HFF-Myc (cell line): ENCODE measurements at places on chromosomes 6 and 20.

DNA sequence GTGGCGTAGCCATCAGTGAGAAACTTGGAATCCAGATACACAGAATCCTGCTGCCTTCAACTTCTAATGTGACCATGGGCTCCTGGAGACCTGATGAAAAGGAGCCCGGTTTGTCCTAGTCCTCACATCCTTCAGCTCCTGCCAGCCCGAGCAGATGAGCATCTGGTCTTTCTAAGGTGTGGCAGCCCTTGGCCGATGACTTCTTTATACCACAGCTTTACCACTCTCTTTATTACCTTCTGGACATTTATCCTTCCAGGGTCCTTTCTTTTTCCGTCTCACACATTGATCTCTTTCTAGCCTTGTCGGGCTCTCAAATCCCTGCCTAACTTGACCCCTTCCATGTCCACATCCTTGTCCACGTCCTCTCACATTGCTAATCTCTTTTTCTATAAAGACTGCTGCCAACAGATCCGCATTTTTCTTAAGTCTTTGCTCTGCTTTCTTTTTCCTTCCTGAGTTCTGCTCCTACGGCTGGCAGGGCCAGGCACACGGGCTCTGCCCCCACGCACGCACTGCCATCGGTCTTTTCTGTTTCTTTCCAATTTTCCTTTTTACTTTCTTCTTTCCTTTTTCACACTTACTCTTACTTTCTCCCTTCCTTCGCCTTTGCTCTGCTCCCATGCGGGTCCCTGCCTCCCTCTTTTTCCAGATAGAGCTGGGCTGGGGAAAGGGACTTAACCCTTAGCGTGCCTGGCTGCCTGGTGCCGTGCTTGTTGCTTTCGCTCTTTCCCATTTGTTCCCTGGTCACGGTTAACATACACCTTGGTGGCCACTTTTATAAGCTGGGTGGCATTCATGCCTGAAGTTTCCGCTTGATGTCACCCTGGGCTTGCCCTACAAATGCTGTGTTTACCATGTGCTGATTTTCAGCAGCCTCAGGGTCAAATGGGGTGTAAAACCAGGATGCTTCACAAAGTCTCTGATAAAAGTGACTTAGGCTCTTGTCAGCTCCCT is 9.4 kb upstream of the GMPR start:
- DNase-seq = no peak

GRCh38 chr6:10434235-10434634 is 19.4 kb upstream of the TFAP2A start:
- DNase-seq = no peak

GRCh38 chr6:84508981-84509380 is 255.4 kb downstream of the TBX18 start:
- no peak for DNase-seq

- no peak for DNase-seq
Measured at GRCh38 chr6:3843379-3844096, 5.6 kb upstream of the FAM50B start.

- DNase-seq = peak; percentile 50
Measured at GRCh38 chr6:137873273-137873762, 6.3 kb downstream of the TNFAIP3 start.

GRCh38 chr20:7818477-7818876 is 121.8 kb downstream of the HAO1 start:
- DNase-seq = no peak

- no peak for DNase-seq
Measured at GRCh38 chr20:31721408-31722256, 1.0 kb downstream of the BCL2L1 start.

GRCh38 chr6:151310852-151311767 is 71.3 kb downstream of the AKAP12 start:
- DNase-seq = no peak

DNA sequence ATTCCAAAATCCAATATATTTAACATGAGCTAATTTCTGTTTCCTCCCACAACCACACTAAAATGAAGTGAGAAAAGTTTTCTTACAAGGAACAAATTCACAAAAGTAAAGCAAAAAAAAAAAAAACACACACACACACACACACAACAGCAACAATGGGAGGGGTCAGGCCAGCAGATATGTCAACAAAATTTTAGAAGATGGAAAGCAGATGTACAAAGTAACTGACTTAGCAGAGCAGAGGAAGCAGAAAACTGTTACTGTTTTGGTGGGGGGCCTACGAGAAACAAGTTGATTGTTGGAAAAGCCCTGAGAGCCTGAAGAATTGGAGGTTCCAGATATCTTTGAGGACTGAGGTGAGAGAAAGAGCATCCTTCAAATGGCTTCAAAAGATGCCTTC is 11.7 kb downstream of the EPB41L2 start:
- DNase-seq = no peak

DNA sequence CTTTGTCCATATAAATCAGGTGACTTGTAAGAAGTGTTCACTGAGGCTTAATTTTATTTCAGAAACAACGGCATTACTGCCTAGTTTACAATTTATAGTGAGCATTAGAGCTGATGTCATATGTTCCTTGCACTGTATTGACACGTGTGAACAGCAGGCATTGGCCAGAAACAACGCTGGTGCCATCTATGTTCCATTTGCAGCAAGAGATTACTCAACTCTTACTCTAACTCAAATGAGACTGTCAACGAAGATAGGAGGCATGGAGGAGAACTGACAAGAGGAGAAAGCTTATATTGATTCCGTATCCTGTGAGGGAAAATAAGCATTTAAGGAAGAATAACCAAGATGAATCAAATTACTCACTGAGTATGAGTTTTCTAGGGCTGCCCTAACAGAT is 48.4 kb downstream of the MTFR2 start:
- DNase-seq = no peak

DNA sequence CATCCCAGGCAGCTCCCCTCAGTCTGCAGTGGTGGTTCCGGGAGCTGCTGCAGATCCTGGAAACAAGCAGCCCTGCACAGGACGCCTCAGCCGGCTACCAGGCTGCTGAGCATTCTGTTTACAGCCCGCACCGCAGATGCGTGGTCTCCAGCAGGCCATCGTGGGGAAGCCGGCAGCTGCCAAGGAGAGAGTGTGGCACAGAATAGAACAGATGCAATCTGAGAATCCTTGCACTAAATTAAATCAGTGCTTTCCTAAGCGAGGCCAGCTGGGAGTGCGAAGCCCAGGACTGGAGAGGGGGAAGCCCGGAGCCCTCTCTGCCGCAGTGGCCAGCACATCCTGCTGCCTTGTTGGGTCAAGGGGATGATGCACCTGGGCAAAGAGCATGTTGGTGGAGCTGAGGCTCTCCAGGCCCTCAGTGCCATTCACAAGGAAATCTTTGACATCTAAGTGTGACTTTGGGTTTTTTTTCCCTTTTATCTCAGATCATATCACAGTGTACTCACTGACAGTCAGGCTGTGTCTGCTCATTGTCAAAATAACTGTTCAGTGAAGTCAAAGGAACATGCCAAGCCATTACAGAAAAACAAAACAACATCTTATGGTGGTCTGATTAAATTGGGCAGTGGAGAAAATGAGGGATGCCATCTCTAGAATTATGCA is 118.1 kb downstream of the SYNDIG1 start:
- DNase-seq = no peak

DNA sequence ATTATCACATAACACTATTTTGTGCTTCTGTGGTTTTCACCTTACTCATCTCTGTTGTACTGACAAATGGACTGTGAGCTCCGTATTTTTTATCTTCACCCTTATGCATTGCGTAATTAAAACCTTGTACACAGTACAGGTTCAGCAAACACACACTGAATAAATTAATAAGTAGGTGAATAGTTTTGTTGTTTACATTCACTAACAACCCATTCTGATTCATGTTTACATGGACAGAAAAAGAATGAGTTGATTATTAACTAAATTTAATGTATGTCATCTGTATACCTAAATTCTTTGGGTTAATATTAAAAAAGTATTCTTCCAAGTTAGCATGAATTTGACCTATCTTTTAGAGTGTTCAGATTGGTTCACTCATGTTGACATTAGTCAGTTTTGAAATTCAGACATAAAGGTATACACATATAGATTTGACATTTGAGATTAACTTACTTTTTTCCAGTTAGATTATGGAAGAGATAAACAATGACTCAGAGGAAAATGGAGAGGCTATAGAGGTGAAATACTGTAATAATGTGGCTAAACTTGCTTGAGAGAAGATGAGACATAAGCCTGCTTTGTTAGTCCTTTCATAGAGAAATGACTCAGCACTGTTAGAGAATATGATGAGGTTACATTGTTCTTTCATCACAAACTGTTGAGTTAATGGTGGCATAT is 541.7 kb upstream of the FLRT3 start:
- peak; percentile 39 for DNase-seq

DNA sequence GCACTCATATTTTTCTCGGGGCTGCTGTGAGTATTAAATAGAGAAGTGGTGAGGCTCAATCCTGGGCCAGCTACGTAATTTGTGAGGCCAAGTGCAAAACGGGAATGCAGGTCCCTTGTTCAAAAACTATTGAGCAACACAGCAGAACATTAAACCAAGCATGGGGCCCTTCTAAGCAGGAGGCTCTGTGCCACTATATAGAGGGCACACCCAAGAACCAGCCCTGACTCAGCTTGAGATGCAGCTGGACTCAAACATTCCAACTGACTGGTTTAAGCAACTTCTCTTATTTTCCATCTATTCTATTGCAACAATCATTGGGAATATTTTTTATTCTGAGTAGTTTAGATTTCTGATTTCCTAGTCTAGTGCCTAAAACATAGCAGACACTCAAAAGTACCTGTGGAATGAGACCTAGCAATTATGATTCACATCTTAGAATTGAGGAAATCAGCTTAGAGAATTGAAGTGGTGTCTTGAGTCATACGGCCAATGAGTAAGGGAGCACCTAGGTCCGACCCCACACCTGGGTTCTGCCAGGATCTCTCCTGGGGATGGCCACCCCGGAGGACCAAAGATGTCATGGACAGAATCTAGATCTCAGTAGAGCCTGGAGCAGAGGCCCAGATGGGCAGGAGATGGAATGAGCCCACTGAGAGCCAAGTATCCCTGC is 1.3 kb downstream of the SIRPB2 start:
- DNase-seq = no peak

DNA sequence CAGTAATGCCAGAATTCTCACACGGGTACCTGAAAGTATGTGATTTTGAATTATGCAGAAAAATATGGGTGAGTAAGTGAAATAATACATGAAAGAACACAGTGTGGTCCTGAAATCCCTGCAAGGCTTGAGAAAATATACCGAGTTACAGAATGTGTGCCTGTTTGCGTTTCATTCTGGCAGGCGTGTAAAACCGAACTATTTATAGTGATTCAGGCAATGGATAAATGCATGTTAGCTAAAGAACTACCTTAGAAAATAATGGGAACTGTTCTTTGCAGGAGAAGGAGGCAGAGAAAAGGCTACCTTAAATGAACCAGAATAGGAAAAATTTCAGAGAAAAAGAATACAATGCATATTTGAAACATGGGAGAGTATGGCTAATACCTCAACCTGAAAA is 145.8 kb upstream of the KCNQ5 start:
- no peak for DNase-seq

GRCh38 chr6:6002005-6002847 is 4.5 kb downstream of the NRN1 start:
- DNase-seq = no peak

GRCh38 chr20:13447385-13448180 is 191.1 kb downstream of the TASP1 start:
- no peak for DNase-seq

DNA sequence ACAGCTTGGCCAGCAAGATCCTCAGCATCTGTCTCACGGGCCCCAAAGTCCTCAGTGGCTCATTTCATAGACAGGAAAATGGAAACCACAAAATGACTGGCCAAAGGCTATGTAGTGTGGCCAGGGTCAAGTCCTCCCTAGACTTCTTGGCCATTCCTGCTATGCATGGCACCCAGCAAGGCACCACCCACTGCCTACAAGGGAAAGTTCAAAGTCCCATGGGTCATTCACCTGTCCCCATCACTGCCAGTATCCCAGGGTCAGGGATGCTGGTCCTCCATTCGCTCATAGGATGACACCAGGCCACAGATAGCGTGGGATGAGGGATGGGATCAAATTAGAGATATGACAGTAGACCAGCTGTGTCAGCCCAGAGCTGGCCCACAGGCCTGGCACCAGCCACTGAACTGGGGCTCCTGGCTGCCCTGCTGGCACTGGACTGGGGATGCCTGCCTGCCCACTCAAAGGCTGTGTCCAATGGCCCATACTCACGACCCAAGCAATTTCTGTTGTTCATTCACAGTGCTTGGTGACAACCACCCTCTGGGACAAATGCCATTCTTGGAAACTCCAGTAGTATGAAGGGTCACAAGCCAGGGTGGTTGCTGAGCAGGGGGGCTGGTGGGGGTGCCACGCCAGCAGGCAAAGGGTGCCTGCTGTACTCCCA is 11.6 kb downstream of the ADISSP start:
- no peak for DNase-seq

DNA sequence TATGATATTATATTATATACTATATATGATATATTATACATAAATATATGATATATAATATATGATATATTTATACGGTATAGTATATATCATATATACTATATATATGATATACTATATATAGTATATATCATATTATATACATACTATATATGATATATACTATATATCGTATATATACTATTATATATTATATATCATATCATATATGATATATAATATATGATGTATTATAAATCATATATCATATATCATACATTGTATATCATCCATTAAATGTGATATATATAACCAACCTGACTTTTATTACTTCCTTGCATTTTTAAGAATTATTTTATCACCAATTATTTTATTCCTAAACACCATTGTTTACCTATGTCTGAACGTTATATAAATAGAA is 146.6 kb upstream of the PRSS16 start:
- no peak for DNase-seq

GRCh38 chr6:149964308-149965193 is 808 bp downstream of the ULBP1 start:
- DNase-seq = no peak

- DNase-seq = no peak
Measured at GRCh38 chr20:1816384-1817381, 78.5 kb upstream of the SIRPA start.

DNA sequence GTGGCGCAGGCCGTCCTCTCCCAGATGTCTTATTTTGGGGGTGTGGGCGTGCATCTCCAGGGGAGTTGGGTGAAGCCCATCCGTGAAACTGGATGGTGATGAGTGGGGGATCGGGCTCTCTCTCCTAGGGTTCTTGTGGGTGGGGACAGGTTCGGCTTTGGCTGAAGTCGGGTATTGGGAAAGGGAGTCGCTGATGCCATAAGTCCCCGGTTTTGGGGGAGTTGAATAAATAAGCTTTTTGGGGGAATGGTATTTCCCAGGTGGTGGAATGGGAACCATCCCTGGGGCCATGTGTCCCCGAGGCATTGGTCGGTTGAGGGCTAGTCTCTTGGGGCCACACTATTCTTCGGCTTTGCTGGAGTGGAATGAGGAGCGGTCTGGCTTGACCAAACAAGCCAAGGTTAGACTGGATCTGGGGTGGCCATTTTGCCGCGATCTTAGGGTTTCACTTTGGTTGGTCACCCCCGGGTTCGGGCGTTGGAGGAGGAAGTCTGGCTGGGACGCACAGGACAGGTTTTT is 481 bp downstream of the ZNF133 start:
- DNase-seq = no peak

DNA sequence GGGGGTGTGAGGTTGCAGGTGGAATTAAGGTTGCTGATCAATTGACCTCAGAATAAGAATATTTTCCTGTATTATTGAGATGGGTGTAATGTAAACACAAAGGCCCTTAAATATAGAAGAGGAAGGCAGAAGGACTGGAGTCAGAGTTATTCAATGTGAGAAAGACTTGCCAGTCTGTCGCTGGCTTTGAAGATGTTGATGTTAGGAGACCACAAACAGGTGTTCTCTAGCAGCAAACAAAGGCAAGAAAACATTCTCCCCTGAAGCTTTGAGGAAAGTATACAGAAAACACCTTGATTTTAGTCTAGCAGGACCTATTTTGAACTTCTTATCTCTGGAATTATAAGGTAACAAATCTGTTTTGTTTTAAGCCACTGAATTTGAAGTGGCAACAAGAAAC is 138.9 kb upstream of the PTPRK start:
- DNase-seq = no peak
